ENCODE measurements at places on chromosomes 11 and 22.

GRCh38 chr11:66609721-66610617 is 6.5 kb upstream of the RBM14 start:
- no peak for DNase-seq

DNA sequence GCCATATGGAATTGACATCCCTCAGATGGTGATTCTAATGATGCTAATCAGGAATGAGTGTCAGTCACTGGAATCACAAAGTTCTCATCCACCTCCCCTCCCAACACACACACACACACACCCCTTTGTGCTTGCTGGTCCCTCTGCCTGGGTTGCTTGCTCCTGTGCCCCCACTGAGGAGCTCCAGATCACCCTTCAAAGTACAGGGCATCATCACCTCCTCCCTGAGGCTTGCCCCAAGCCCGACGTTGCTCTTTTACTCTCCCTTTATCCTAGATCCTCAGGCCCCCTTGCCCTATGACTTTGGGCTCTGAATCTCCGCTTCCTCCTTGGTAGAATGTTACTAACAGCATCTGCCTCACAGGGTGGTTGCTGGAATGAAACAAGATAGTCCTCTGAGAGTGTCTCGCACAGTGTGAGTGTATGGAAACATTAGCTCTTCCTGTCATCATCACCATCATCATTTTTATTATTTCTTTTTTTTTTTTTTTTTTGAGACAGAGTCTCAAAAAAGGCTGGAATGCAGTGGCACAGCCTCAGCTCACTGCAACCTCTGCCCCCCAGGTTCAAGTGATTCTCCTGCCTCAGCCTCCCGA is 3.4 kb downstream of the TOM1 start:
- no peak for DNase-seq

GRCh38 chr11:33451364-33451763 is 194.2 kb downstream of the HIPK3 start:
- DNase-seq, result no peak

DNA sequence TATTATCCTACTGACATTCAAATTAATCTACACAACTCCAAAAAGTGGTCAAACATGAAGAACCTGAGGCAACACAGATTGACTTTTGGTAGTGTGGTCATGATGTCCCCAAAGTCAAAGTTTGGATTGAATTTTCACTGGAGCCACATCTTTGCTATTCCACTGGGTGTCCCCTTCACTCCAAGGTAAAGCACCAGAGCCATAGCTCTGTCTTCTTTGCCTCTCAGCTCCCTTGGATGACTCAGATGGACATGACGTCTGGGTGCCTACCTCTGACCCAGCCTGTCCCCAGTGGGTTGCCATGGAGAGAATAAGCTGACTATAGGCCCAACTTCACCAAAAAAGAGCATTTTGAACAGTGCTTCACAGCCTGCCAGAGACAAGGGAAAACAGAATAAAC is 57.4 kb upstream of the ARHGAP42 start:
- no peak for DNase-seq

GRCh38 chr11:81946831-81947230 is 786.8 kb downstream of the FAM181B start:
- DNase-seq, result no peak

DNA sequence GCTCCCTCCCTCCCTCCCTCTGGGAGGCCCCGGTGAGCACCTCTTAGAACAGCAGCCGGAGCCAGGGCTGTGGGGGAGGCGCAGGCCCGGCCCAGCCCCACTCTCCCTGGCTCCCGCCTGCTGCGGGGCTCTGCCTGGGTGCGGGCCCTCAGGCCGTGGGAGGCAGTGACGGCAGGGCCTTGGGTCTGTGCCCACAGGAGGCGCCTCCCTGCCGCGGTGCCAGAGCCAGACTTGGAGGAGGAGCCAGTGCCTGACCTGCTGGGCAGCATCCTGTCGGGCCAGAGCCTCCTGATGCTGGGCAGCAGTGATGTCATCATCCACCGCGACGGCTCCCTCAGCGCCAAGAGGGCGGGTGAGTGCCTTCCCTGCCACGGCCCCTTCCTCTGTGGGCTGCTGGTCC is 9.5 kb downstream of the IRF7 start:
- DNase-seq, result no peak

DNA sequence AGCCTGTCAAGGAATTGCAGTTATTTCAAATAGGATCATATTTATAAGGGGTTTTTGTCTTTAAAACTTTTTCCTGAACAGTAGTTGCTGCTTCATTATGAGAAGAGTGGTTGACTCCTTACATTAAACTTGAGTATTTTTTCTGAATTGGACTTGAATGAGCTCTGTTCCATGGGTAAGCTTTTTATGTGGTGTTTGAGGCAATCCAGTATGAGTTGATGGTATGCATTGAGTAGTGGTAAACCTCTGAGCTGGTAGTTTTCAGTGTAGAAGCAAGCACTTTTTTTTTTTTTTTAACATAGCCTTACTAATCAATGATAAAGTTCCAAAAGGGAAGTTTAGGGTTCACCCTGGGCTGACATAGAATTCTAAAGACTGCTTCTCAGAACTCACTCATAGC is 3.4 kb downstream of the KMT2A start:
- no peak for DNase-seq

- DNase-seq, result no peak
These were observed 230.5 kb downstream of the MIAT start for GRCh38 chr22:26887916-26888315.

DNA sequence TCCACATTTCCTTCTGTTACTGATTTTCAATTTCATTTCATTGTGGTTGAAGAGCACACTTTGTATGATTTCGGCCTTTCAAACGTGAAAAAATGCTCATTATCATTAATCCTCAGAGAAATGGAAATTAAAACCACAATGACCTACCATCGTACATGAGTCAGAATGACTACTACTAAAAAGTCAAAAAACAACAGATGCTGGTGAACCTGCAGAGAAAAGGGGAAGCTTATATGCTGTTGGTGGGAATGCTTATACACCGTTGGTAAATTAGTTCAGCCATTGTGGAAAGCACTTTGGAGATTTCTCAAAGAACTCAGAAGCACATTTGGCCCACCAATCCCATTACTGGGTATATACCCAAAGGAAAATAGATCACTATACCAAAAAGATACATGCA is 57.6 kb downstream of the DLG2 start:
- no peak for DNase-seq

DNA sequence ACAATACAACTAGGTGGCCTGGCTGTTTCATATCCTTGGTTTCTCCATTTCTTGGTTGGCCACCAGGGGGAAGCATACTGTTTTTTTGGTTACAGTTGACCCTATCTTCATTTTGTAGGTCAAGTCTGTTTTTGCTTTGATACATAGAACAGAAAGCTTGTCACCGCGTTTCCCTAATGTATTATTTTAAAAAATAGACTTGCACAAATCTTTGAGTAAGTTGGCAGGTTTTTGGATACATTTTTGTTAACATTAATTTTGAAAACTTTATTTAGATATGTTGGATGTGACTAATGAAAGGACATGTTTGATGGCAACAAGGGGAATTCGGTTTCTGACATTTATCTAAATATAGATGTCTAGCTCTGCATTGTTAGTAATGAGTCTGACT is 3.0 kb downstream of the NCR3LG1 start:
- no peak for DNase-seq

- no peak for DNase-seq
These were observed 180.0 kb downstream of the WNT11 start for GRCh38 chr11:76026281-76026680.

DNA sequence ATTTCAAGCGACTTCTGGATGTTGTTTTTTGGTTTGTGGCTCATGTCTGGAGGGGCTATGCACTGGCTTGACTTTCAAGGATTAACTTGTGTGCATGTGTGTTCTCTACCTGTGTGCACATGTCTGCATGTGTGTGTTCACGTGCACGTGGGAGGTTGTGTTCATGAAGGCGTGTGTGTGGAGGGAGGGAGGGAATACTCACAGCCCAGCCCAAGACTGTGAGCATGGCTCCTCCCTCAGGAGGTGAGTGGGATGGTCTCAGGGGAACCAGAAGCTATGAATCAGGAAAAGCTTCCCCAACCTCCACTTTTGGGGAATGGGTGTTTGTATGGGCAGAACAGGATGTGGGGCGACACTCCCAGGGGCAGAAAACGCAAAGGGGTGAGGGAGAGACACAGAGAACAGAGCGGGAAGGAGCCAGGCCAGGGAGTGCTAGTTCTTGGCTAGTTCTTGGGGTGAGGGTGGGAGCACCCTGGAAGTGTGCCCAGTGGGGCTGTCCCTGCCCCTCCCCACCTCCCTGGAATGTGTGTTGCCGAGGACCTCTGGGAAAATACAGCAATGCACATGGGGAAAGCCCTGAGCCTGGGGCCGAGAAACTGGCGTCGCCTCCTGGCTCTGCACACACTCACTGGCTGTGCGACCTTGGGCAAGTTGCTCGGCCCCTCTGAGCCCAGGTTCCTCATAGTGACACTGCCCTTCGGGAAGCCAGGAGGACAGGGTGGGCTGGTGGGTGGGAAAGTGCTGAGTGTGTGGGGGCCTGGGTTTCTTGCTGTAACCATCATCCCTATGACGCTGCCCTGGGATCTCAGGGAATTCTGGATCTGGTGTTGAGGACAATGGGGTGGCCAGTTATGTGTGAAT is 16.9 kb upstream of the ALX4 start:
- no peak for DNase-seq

- DNase-seq, result no peak
These were observed 10.8 kb downstream of the CEP295 start for GRCh38 chr11:93672280-93672679.

DNA sequence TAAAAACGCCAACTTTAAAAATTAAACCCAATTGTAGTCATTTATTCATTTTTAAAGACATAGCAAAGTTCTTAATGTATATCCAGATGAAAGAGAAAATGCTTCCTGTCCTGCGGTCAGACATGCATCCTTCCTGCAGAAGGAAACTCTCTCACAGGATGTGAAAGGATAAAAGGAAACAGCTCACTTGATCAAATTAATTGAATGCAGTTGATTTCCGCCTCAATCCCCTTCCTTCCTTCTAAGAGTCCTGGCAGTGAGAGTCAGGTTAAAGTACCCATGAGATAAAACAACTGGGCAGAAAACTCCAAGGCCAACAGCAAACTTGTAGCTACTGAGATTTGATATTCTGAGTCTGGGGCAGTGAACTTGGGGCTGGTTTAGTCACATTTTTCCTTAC is 38.5 kb downstream of the CWC15 start:
- DNase-seq, result no peak

GRCh38 chr11:68145120-68145866 is 24.1 kb upstream of the CHKA start:
- DNase-seq, result no peak

DNA sequence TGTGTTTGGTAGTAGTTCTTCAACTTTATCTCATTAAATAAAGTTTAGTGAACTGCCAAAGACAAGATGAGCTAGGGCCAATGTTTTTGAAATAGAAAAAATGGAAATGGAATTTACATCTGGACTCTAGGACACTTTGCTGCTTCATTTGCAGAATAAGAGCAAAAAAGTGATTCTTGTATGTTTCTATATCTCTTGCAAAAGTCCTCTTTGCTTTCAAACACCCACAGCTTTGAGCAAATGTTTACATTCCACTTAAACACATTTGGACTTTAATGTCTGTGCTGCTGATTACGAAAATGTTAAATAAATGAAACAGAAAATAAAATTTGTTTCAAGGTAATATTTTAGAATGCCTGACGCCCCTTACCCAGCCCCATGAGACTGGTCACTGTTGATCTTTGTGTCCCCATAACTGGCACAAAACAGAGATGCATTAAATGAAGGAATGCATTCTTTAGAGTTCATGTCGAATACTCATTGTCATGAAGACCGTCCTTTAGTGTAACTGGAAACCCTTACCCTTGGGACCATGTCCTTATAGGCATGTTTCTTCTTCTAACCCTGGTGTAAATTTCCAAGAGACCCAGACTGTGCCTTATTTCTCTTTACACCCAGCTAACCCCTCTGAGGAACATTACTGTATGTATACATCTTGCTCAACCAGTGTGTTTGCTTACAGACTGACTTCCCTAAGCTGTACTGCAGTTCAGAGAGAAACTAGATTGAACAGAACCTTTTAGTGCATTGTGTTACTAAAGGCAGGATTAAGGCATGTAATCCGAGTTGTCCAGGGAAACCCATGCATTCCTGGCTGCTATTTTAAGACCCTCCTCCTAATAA is 199.7 kb downstream of the NAV2 start:
- DNase-seq, result no peak

DNA sequence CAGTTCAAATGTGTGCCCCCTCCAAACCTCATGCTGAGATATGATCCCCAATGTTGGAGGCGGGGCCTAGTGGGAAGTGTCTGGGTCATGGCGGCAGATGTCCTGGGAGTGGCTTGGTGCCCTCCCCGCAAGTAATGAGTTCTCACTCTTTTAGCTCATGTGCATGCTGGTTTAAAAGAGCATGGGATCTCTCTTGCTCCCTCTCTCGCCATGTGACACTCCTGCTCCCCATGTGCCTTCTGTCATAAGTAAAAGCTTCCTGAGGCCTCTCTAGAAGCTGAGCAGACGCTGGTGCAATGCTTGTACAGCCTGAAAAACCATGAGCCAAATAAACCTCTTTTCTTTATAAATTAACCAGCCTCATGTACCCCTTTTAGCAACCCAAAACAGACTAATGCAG is 98.8 kb downstream of the SGSM3 start:
- no peak for DNase-seq

GRCh38 chr11:108994887-108995286 is 330.0 kb downstream of the DDX10 start:
- no peak for DNase-seq

GRCh38 chr11:2265396-2265795 is 5.0 kb downstream of the ASCL2 start:
- DNase-seq, result no peak

DNA sequence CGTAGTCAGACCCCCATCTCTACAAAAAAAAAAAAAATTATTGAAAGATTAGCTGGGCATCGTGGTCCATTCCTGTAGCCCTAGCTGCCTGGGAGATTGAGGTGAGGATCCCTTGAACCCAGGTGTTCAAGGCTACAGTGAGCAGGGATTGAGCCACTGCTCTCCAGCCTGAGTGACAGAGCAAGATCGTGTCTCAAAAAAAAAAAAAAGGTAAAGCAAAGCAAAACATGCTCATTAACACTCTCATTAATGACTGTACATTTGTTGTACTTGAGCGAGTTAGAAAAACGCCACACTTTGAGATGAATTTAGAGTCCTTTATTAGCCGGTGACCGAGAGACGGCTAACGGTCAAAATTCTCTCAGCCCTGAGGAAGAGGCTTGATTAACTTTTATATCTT is 6.2 kb upstream of the SERHL2 start:
- no peak for DNase-seq

- DNase-seq, result no peak
These were observed 71.7 kb downstream of the CCDC81 start for GRCh38 chr11:86446163-86446923.

GRCh38 chr22:27723708-27724107 is 77.8 kb downstream of the MN1 start:
- no peak for DNase-seq

DNA sequence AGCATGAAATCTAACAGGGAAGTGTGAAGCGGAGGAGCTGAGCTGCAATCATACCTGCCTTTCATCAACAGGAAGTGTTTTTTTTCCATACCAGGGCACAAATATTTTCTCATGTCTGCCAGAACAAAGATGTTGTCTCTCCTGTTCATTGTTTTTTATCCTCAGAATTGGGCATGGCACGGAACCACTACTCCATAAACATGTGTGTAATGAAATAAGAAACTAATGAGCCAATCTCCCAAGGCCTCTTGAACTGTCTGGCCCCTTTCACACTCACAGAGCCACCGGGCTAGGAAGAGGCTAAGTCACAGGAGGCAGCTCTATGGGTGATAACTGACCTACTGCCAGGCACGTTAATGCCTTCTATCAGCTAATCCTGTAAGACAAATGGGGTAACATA is 124.4 kb downstream of the ETS1 start:
- DNase-seq, result no peak
